NCI-H2081 treated with DMSO at 0.1 percent for 48 hours (cell line): ENCODE measurements at places on chromosomes 2 and 18.

DNA sequence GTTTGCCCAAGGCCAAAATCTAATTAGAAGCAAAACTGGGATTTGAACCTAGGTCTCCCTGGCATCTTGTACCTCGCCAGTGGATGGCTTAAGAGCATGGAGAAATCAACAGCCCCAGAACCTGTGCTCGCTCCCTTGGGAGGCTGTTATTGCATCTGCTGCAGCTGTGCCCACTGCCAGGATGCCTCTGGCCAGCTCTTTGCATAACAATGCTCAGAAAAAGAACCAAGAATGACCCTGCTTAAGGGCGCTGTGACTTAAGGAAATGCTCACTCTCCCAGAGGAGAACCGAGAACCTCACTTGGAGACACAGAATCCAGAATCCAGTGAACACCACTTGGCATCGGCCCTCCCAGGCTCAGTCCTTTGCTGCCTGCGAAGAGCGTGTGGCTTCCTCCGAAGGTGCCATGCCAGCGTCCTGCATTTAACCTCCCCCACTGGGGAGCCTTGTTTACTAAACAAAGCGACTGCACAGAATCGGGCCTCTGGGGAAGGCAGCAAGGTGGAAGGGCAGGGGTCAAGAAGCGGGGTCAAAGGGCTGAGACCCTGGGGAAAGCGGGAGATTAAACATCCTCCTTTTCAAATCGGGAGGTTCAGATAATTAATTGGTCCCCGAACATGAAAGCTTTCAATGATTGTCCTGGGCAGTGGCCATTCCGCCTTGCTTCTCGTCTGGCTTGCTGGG, 71.0 kb upstream of the BOD1L2 start:
- DNase-seq, result no peak

DNA sequence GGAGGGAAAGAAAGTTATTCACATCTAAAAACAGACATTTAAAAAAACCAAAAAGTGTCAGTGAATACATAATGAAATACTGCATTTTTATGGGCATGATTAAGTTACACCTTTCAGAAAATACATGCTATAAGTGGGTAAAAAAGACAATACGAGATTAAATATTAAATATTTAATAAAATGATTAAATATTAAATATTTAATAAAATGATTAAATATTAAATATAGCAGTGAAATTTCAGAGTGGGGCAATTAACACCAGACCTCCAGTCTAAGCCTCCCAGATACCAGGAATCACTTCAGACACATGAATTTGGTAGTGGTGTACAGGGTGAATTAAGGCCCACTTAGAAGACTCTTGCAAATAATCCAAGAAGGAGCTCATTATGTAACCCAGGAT, 15.5 kb downstream of the RBM43 start:
- DNase-seq, result no peak

GRCh38 chr2:161163440-161163839, 3.2 kb downstream of the TANK start:
- DNase-seq, result no peak

DNA sequence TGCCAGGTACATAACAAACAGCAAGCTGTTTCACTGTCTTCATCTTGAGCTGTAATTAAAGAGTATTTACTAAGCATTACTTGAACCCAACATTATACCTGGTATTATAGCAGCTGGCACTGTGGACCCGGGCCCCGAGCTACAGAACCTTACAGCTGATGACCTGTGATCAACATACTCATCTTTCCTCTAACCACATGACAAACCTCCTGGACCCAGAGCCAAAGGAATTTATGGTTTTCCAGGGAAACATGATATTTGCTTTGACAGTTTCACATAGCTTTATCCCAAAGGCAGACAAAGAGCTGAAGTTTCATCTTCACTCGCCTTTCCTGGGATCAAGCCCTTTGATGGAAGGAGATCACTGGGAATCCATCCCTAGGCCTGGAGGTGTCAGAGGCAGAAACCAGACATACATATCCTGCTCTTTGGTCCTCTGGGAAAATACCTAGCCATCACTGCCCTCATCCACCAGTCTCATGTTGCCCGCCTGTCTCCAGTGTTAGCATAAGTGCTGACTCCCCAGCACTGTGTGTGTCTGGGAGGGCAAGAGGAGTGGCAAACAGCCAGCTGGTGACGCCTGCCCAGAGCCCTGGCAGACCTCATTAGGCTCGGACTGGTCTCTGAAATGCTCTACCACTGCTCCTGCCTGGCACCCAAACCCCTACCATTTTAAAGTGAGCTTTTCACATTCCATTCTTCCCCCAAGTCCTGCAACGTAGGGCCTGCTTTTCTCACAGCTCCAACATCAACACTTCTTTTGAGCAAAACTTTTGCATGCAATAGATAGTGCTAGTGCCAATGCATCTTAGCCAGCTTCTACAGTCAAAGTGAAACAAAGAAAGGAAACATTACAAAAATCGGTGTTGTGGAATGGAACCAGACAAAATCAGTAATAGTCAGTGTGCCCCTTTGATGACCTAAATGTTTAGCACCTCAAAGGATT, 138.8 kb upstream of the CTAGE1 start:
- DNase-seq, result no peak

GRCh38 chr2:1140389-1141003, 189.8 kb downstream of the SNTG2 start:
- no peak for DNase-seq
